ENCODE measurements at places on chromosomes 2 and 18. TPM values are rescaled to one million over a fixed set of nuclear protein-coding genes. Genes with fewer than 3 reads are reported as not detected.

GRCh38 chr2:178420463-178420999 lies 30.4 kb downstream of the PRKRA start:
- no peak for DNase-seq

Gene IL1R1
- total RNA-seq: 16.1 TPM

Gene CTAGE1
- not detected for total RNA-seq

GRCh38 chr18:77132369-77133050 lies at the start of gene MBP:
TSS of gene MBP (minus strand) at chr18:77132783. CDS start at chr18:77105261, 27,522 bp downstream.
- peak; percentile 59 for DNase-seq

DNA sequence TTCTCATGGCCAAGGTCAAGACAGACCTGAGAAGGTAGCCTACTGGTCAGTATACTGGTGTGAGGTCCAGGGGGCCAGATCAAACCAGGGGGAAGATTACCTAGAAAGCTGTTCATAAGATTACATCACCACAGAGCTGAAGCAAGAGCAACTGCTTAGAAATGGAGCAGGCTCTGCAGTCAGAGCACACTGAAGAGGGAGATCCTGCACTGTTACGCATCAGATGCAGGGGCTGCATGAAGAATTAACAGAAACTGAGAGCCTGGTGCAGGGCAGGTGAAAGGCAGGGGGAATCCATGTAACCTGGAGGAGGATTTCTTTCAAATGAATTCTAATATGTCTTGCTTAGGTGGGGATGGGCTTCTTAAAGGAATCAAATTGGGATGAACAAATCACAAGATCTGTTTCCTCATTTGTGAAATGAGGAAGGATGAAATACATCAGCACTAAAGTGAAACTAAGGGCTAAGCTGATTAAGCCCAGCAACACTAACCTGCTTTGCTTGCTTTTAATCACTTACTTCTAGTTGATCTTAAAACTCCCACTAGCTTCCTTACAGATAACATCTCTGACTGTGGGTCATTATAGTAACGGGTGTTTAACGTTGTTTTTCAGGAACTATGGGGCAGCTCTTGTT lies 74.3 kb upstream of the ADAM23 start:
- peak; percentile 20 for DNase-seq

Gene DPYSL5
- total RNA-seq: 3.3 TPM

Gene CDCA7
- 14.4 TPM for total RNA-seq

- DNase-seq: no peak
Measured at GRCh38 chr18:39389800-39390379, 1824.3 kb upstream of the CELF4 start.

Gene SMYD1
- total RNA-seq: 308 TPM

Gene LHCGR
- 0.51 TPM for total RNA-seq

- DNase-seq: no peak
Measured at GRCh38 chr2:205403244-205403825, 279.0 kb upstream of the NRP2 start.

Gene EGR4
- total RNA-seq: not detected

DNA sequence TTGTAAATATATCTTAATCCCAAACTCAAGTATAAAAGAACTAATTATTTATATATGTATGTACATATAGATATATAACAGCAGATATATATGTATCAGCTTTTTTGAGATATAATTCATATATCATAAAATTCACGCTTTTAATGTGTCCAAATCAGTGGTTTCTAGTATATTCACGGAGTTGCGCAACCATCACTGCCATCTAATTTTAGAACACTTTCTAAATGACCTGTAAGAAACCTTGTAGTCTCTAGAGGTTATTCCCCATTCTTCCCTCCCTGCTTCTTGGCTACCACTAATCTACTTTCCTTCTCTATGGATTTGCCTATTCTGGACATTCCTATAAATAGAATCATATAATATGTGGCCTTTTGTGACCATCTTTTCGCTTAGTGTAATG lies 163.5 kb upstream of the TCF4 start:
- DNase-seq: no peak

GRCh38 chr2:218694405-218695145 lies 16.1 kb upstream of the TTLL4 start:
- no peak for DNase-seq

DNA sequence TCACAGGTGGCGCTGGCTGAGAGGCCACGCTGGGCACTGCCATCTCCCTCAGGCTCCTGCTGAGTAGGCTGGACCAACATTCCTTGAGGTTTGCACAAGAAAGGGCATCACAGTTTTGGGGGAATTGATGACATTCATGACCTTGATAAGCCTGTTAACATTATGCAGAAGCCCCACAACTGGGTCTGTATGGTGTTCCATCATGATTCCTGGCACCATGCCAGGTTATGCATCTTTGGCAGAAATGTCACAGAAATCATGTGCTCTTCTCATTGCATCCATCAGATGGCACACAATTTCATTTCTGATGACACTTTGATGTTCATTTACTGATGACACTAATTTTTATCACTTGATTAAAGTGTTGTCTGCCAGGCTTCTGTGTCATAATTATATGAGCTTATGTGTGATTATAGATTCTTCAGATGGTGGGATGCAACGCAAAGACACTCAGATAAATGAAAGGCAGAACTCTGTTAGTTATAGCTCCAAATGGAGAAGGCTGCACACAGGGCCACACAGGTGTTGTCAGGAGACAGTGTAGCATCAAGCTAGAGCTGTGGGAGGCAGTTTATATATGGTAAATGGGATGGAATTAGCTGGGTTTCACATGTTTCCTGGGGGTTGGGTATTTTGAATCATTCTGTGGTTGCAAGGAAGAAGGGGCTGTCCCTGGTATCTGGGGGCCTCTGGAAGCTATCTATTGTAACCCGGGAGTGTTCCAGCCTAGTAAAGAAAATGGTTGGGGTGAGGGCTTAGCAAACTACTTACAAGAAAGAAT lies 191.3 kb downstream of the SLC39A10 start:
- DNase-seq: no peak

GRCh38 chr18:78739115-78739514 lies 240.5 kb upstream of the SALL3 start:
- no peak for DNase-seq

- DNase-seq: peak; percentile 2
Measured at GRCh38 chr2:128329607-128330006, 10.9 kb upstream of the HS6ST1 start.

DNA sequence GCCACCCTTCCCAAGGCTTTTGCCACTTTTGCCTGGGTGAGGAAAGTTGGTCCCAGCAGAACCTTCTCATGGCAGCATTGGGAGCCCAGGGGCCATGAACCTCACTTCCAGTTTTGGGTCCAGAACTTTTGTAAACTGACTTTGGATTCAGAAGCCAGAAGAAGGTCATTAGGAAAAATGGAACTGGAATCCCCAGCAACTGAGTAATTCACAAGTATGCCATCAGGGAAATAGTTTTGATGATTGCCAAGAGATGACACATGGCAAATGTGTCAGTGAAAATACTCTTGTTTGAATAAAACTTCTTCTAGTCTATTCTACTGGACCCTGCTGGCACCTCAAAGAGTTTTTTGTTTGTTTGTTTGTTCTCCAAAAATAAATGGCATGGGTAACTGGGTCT lies 203.7 kb downstream of the SETBP1 start:
- DNase-seq: no peak

DNA sequence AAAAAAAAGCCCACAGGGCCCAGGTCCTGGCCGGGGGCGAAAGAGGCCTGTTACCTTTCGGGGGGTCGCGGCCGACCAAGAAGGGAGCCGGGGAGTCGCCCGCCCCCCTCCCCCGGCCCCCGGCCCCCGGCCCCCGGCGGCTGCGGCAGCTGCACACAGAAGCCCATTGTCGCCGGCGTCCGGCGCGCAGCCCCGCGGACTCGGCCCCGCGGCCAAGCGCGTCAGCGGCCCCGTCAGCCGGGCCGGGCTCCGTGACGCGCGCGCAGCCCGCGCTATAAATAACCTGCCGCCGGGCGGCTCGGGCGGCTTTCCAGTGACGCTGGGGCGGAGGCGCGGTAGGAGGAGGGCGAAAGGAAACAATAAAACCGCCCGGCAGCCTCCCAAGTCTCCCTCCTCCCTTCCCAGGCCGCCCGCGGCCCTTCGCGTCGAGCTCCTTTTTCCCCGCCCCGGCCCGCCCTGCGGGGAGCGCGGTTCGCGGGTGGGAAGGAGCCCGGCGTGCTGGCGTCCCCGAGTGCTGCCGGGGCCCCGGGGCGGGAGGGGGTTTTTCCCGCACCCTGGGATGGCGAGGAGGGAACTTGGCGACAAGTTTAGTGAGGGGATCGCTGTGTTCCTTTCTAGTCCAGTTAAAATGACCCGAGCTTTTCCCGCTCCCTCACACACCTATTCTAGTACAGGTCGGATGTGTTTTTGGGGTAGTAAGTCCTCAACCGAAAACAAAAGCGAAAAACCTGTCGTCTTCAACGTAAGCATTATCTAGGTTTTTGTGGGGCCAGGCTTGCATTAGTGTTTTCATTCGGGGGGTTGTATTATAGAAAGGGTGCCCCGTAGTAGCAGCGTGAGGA lies 10.0 kb upstream of the NR4A2 start:
- DNase-seq: peak; percentile 97

Gene ALPG
- total RNA-seq: not detected

Gene NCKAP1
- 188 TPM for total RNA-seq

- DNase-seq: no peak
Measured at GRCh38 chr2:11750917-11751316, 4.5 kb downstream of the LPIN1 start.

GRCh38 chr2:241902357-241902991 lies 32.9 kb downstream of the RTP5 start:
- no peak for DNase-seq

- DNase-seq: peak; percentile 100
Measured at GRCh38 chr2:73926493-73927327, at the start of gene DGUOK. TSS of gene DGUOK (plus strand) at chr2:73926880. CDS start at chr2:73926911, 31 bp downstream.

- no peak for DNase-seq
Measured at GRCh38 chr18:6269660-6270332, 144.9 kb downstream of the L3MBTL4 start.

Gene LIMS3
- 7.3 TPM for total RNA-seq

DNA sequence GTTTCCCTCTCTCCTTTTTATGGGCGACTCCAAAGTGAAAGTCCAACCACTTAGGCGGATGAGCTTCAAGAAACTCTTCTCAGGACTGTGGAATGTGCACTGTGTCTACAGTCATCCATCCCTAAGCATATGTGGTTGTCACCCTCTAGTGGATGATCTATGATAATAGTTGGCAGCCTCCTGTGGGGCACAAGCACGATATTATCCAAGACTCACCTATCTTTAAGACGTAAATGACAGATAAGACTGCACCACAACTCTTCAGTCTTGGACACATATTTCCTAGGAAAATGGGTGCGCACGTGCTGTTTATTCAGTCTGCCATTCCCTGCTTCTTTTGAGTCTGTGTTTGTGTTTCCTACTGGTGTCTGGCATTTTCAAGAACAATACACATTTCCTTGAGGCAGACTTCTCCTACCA lies 145.5 kb upstream of the CTAGE1 start:
- DNase-seq: peak; percentile 79

GRCh38 chr18:43159086-43159770 lies 43.7 kb upstream of the RIT2 start:
- peak; percentile 10 for DNase-seq

- no peak for DNase-seq
Measured at GRCh38 chr2:65161551-65162100, 31.7 kb upstream of the RAB1A start.

- DNase-seq: no peak
Measured at GRCh38 chr2:218482651-218483050, 63.7 kb downstream of the VIL1 start.
